NCI-H748 treated with DMSO at 0.1 percent for 48 hours (cell line): ENCODE measurements at places on chromosomes 5 and 9.

- DNase-seq: no peak
Observed at GRCh38 chr5:158995694-158996173, 104.0 kb downstream of the EBF1 start.

DNA sequence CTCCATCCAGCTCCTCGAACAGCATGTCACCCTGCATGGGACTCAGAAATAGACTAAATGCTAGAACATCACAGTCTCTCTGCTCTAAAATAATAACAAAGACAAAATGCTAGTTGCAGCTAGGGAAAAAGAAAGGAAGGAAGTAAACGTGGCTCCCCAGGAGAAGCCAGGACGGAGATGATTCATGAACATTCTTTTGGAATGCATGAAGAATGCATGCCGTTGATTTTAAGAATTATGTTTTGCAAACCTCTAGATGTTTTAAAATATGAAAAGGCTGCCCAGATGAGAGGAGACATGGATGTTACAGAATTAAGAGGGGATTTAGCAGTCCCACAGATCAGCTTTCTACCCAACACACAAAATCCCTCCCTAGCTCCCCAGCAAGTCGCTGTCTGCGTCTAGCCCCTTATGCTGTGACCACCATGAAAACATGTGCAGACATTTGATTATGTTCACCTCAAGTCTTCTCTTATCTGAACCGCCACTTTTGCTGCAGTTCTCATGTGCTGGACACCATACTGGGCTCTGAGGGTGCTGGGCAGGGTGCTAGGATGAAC is 139.4 kb upstream of the LMX1B start:
- DNase-seq: no peak

DNA sequence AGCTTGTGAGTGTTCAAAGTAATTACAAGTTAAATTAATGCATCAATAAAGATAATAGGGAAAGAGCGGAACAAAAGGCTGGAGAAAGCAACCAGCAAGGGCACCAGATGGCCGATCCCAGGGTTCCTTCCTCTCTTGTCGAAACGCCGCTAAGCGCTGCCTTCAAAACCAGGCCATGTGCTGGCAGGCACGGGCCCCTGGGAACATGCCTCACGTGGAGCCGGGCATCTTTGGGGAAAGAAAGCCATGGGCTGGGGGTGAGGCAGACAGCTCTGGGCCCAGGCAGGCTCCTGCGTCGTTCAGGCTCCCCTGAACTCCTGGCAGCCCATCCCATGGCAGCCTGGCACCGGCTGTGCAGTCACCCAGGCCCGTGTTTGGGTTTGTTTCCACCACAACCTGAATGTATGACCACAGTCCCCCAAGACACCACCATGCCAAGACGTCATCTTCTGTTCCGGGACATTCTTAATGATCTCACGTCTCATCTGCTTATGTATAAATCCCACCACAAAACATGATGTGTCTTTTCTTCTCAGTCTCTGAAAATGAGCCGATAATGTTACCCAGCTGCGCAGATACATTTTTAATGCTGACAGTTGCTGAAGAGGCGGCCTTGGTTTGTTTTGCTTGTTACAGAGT is 110.4 kb upstream of the SARDH start:
- no peak for DNase-seq

DNA sequence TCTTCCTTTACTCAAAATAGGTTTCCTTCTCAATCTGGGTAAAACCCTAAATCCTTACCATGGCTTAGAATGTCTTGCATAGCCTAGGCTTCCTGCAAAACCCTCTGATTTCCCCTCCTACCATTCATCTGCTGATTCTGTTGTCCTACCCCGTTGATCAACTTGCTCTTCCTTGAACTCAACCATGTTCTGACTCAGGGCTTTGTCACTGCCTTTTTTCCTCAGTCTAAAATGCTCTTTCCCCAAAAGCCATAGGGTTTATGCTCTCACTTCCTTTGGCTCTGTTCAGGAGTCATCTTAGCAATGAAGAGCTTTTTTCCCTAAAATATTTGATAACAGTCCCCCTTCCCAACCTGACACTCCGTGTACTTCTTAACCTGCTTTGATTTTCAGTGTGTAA is 79.4 kb upstream of the IZUMO3 start:
- no peak for DNase-seq

GRCh38 chr5:77423022-77423750 is 68.9 kb downstream of the WDR41 start:
- DNase-seq: no peak

- DNase-seq: no peak
Observed at GRCh38 chr9:128109050-128109709, 18.3 kb downstream of the PTGES2 start.

- DNase-seq: no peak
Observed at GRCh38 chr5:1667648-1668140, 131.9 kb downstream of the MRPL36 start.

GRCh38 chr5:141913560-141914198 is 10.0 kb upstream of the DELE1 start:
- no peak for DNase-seq

DNA sequence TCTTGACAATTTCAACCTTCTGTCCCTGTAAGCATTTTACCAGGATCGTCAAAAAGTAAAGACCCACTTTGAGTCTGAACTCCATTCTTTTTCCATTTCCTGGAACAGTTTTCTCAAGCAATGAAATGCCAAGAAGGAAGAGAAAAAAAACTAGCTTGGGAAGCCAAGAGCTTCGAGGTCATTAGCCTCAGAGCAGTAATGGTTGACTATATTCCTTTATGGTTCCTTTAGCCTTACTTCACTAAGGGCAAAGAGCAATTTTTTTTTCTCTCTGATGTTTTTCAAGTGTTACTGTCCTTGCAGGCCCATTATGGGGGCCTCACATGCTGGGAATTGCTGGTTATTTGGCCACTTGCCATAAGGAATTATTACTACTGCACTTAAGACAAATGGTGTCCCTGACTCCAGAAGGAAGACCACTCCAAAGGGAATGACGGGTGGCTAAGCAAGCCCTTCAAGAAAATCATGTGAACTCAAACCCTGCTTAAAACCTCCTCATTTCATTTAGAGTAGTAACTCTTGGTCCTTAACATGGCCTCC is 37.1 kb downstream of the BNC2 start:
- no peak for DNase-seq

DNA sequence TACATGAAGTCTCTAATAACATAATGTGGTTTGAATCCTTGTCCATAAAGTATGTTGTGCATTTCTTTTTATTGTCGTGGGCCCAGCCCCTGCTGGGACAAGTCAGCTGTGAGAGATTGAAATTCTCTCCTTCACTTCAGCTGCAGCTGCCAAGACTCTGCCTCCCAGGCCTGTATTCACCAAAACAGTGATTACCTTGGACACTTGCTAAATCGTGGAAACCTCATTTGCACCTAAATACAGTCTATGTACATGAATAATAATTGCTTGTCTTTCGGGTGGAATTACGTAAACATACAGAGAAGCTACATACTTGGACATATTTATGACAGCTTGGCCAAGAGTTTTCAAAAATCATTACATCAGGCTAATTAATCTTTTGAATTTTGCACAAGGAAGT is 898.5 kb upstream of the SEMA6A start:
- no peak for DNase-seq
